ENCODE measurements at places on chromosomes 12 and 14. TPM values are rescaled to one million over a fixed set of nuclear protein-coding genes. Genes with fewer than 3 reads are reported as not detected.

Gene HOXC9
- 8.8 TPM for total RNA-seq

Gene ANAPC5
- total RNA-seq, result 137 TPM

Gene GCH1
- total RNA-seq, result 0.51 TPM

Gene COA8
- 59.7 TPM for total RNA-seq

Gene KLRC2
- 0.96 TPM for total RNA-seq

Gene NUDT14
- 14.7 TPM for total RNA-seq

Gene LRRC10
- not detected for total RNA-seq

Gene SLC7A7
- total RNA-seq, result 4.2 TPM

Gene MYF5
- 957 TPM for total RNA-seq

Gene CAPZA3
- total RNA-seq, result not detected

Gene ZFHX2
- total RNA-seq, result 0.32 TPM

Measured in LHCN-M2 (cell line).